Stimulated activated CD4-positive, alpha-beta T cell treated with anti-CD3 and anti-CD28 coated beads, Interleukin-1b, Interleukin-23, amount 100 ng/mL, for 4 hours (primary cell): ENCODE measurements at places on chromosomes 13 and 19.
A peak's percentile ranks its signal among the peaks of the same experiment; 100 is the strongest.

GRCh38 chr13:113337556-113337955, 26.4 kb downstream of the GRTP1 start:
- no peak for DNase-seq

DNA sequence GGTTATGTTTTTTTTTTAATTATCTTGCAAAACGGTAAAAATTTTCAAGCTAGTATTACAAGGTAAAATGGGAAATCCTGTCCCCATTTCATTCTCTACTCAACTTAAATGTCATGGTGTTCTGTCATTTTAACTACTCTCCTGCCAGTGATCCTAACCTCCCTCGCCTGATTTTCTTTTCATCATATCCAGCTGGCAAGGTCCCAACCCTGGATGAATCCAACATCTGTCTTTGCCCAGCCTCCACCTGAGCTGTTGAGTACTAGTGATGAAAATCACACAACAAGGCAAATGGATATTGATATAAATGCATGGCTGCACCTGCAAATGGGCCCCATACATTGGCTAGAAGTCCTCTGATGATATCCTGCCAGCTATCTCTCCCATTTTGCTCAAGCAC, 6.9 kb upstream of the CDK8 start:
- DNase-seq, result no peak

- DNase-seq, result no peak
Measured at GRCh38 chr19:50716178-50717025, 3.2 kb downstream of the SHANK1 start.

- DNase-seq, result no peak
Measured at GRCh38 chr13:47621931-47622330, 379.1 kb downstream of the SUCLA2 start.

GRCh38 chr19:49689133-49690078, at the start of gene ADM5:
Gene ADM5, plus strand, starts transcription at chr19:49689594. Its CDS starts 244 bp downstream, at chr19:49689838.
- DNase-seq, result peak; percentile 50

- no peak for DNase-seq
Measured at GRCh38 chr19:39434123-39435076, 1.3 kb downstream of the RPS16 start.

GRCh38 chr13:85148009-85148408, 651.2 kb downstream of the SLITRK6 start:
- no peak for DNase-seq

DNA sequence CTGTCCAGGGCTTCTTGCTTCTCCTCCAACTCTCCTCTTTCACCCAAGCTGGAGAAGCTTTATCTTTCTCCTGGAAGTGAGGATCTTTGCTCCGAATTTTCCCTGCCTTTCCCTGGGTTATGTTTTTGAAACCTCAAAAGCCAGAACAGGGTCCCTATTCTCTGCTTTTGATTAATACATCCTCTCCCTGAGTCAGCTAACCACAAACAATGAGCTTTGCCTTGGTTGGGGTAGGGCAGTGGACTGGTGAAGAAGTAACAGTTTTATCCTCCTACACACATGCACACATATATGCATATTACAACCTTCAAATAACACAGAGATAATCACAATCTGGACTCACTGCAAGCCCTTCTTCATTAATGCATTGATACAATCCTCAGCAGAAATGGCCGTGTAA, 44.6 kb downstream of the DLEU7 start:
- no peak for DNase-seq

DNA sequence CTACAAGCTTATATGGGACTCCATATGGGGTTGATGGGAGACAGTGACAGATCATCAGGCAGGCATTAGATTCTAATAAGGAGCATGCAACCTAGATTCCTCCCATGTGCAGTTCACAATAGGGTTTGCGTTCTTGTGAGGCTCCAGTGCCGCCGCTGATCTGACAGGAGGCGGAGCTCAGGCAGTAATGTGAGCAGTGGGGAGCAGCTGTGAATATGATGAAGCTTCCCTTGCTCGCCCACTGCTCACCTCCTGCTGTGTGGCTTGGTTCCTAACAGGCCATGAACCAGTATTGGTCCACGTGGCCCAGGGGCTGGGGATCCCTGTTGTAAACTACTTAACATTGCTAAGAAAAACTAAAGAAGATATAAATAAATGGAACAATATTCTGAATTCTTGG, 378.4 kb downstream of the KCNRG start:
- no peak for DNase-seq

DNA sequence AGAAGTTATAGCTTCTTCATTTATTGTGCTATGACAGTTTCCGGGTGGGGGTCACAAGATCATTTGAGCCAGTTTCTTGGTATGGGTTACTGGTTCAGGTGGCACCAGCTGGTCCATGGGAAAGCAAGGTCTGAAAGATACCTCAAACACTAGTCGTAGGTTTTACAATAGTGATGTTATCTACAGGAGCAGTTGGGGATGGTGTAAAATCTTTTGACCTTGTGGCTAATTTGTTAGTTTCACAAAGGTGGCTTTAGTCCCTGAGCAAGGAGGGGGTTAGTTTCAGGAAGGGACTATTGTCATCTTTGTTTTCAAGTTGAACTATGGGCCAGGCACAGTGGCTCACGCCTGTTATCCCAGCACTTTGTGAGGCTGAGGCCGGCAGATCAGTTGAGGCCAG, 24.6 kb downstream of the CHST8 start:
- DNase-seq, result no peak

GRCh38 chr13:45142440-45143345, 22.4 kb downstream of the GTF2F2 start:
- DNase-seq, result no peak

GRCh38 chr19:52527956-52528351, 486 bp downstream of the ZNF808 start:
- no peak for DNase-seq
